Stimulated activated naive CD8-positive, alpha-beta T cell treated with anti-CD3 and anti-CD28 coated beads, Interleukin-15, amount 100 ng/mL, for 72 hours (primary cell): ENCODE measurements at places on chromosomes 3 and 15.

DNA sequence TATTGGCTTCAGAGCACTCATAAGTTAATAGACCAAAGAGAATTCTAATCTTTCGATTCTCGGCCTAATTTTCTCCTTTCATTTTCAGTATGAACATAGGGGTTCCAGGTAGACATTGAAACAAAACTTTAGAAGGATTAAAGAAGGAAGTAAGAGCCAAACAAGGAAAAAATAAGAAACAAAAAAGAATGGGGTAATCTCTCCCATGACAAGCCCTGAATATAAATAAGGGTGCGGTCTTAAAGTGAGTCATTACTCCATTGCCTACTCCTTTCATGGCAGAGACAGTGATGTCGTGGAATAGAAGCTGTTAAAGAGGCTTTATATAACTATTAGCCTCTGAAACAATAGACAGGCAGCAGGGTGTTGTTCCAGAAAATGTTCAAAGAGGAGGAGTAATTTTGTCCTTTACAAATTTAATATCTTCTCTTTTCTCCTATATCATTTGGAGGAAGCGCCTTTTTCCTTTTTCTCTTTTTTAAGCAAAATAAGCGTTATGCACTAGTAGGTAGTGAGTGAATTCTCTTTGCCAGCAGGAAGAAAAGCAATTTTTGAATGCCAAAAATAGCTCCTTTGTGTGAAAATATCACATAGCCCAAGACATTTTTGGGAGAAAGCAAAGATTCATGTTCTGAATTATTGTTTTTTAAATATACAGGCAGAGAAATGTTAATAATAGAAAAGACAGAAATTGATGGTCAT is 607.9 kb upstream of the KCNMB2 start:
- DNase-seq = no peak

- no peak for DNase-seq
Measured at GRCh38 chr3:38245930-38246329, 19.7 kb upstream of the SLC22A13 start.

DNA sequence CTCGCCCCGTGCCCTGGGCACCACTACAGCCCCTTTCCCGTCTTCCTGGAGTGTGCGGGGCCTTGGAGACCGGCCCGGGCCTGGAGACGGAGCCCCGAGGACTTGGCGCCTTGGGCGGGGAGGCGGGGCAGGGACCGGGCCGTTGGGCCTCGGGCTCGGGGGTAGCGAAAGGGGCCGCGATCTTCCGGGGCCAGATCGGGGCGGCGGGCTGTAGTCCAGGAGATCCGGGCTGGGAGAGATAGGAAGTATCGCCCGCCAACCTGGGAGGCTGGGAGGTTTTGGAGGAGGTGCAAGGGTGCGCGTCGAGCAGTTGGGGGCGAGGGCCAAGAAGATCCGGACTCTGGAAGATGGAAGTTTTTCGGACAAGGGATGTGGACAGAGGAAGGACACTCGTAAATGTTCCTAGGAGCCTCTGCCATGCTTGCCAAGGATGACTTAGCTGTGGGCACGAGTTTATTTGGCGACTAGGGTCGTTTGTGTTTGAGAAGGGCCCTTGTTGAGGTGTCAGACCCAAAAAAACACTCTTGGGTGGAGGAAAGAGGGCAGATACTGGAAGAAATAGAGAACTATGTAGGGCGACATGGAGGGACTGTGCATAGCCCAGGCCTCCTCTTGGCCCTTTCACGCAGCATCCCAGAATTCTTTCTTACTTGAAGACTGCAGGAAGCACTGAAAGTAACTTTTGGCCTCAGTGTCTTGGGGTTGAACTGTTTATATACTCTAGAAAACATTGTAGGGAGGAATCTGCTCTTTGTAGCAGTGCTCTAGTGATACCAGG is 712 bp downstream of the RTF1 start:
- no peak for DNase-seq

DNA sequence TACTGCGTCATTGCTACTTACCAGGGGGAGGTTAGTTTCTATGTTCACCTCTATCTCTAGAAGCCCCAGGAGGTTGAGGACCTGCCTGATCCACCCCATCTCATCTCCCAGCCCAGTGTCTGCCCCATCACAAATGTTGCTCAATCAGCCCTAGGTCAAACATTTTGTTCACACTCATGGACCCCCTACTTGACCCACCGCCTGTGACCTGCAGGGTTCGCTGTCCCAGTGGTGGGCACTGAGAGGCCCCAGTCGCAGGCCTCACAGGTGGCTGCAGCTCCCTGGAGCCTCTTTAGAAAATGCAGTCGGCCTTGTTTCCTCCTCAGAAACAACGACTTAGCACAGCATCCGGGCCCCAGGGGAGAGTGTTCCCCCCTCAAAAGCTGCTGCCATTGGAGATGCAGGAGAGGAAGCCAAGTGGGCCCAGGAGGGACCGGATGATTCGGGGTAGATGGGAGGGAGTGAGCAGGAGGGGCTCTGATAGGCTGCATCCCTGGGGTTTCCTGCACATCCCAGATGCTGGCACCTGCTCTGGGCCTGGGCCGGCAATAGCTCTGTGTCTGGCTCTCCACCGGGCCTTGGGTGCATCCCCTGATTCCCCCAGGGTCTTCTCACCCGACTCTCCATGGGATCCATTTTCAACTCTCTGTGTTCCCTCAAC is 18.4 kb upstream of the INSYN1 start:
- no peak for DNase-seq

GRCh38 chr15:73946046-73946721 is 19.9 kb downstream of the LOXL1 start:
- DNase-seq = no peak

DNA sequence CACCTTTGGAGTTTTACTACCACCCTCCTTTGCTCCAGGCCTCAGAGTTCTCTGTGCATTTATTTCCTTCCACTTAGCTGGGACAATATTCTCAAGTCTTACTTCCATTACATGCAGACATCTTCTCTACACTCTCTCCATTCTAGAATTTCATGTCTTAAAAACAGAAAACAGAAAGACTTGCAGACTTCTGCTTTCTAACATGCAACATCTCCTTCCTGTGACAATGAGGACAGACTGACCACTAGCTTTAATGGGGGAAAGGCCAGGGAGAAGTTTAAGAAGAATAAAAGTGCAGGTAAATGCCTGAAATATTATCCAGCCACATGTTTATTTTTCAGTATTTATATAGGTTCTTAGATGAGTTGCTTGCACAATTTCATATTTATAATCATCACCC is 17.1 kb upstream of the CSTA start:
- DNase-seq = no peak

- no peak for DNase-seq
Measured at GRCh38 chr3:132344666-132345280, 27.6 kb downstream of the ACP3 start.

- DNase-seq = no peak
Measured at GRCh38 chr3:50575372-50575771, 6.0 kb downstream of the HEMK1 start.

GRCh38 chr3:172560026-172560425 is 36.8 kb upstream of the TNFSF10 start:
- no peak for DNase-seq

DNA sequence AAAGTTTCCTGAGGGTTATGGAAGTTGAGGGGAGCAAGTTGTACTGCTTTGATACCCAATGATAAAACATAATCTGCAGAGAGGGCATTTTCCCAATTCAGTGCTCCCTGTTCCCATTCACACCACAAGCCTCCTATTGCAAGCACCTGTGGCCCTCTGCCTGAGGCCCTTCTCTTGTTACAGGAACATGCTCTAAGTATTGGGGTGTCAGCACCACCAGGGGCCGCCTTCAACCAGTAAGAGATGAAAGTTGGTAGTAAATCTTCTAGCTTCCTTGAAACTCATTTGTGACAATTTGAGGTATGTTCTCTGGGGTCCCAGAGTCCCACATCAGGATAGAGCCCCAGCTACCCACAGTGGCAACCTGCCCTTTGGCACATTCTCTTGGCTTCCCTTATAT is 265.4 kb upstream of the ARHGEF26 start:
- no peak for DNase-seq

GRCh38 chr15:87228460-87228859 is 1028.1 kb downstream of the NTRK3 start:
- no peak for DNase-seq

DNA sequence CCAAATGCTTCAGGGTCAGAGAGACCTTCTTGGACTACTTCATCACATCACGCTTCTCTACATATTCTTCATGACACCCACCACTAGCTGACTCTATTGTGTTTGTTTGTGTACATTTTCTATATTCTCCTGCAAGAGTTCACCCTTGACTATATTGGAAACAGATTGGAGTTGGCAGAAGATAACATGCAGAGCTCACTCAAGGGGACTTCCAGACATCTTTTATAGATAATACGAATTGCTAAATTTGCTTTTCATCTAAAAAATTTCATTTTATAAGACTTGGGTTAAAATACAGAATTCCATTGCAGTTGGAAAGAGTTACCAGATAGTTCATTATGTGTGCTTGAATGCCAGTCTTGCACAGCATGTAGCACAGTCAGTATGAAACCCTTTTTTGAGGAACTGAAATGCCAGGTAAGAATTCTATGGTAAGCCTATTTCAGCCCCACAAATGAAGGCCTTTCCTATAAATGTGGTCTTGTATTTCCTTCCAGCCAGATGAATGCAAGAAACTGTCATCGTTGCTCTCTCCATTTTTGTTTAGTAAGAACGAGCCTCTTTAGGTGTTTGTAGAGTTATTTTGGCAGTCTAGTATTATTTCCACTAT is 177.6 kb downstream of the GHSR start:
- DNase-seq = no peak

GRCh38 chr3:101879102-101879501 is 29.8 kb downstream of the NFKBIZ start:
- no peak for DNase-seq

- DNase-seq = no peak
Measured at GRCh38 chr3:119481079-119481478, 12.3 kb downstream of the POGLUT1 start.

DNA sequence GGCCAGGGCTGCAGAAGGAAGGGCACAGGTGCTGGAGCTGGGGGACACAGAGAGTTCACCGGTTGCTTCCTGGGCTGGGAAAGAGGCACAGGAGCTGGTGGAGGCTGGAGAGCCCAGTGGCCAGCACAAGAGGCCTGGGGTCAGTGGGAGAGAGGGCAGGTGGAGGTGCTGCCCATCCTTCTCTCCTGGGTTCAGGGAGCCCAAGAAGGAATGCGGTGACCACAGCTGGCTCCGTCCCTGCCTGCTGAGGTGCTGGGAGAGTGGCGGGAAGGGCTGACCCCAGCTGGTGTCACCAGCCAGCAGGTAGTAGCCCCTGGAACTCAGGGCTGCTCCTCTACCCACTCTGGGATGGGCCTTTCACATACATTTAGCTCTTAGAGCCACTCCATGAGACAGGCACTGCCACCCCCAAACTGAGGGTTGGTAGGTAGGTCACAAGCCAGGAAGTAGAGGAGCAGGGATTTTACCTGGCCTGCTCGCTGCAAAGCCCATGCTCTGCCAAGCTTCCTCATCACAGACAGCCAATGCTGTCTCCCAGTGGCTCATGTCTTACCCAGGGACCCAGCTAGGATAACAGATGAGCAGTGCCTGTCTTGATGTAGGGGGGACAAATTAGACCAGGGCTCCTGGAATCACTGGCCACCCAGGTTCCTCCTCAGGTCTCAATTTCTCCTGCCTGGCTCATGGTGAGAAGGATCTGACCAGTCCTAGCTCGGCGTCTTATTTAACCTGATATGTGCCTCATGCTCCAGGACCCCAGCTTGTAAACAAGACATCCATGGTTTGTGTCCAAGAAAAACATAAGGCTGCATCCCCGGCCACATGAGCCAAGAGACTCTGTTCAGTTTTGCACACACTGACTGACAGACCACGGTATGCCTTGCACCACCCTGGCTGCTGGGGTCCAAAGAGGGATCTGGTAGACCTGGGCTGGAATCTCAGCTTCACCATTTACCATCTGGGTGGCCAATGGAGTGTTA is 119.2 kb downstream of the CORO2B start:
- DNase-seq = no peak

DNA sequence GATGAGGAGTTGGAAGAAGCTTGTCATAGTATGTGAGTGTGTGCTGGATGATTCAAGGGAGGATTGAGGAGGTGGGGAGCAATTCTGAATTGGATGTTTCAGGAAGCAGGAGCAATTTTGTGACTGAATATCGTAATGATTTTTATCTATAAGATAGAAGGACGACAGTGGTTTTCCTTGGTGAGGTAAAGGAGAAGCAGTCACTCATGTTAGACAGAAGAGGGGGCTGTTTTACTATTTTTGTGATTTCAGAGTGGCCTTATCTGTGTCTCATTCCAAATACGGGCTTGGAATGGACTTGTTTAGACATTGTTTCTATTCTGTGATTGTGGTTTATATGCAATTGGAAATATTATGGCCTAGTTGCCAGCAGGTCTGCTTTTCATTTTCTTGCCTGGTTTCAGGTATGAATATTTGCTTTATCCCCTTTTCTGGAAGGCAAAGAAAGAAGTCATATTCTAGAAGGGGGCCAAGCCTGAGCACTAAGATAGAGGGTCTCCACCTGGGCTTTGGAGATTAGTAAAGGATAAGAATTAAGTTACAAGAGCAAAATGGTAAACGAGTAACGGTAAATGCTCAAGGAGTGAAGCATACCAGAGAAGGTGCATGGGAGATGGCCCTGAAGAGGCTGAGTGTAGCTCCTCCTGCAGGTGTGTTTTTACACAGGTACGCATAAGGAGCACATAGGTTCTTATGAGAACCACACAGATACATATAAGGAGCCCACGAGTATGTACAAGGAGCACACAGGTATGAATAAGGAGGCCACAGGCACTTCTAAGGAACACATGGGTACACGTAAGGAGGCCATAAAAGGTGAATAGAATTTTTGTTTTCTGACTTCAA is 124.6 kb upstream of the KCNAB1 start:
- no peak for DNase-seq

- no peak for DNase-seq
Measured at GRCh38 chr3:73796382-73796781, 171.6 kb upstream of the PDZRN3 start.

GRCh38 chr3:106811376-106811775 is 565.9 kb upstream of the CCDC54 start:
- DNase-seq = no peak

- DNase-seq = no peak
Measured at GRCh38 chr3:62241279-62241678, 132.1 kb downstream of the FEZF2 start.

DNA sequence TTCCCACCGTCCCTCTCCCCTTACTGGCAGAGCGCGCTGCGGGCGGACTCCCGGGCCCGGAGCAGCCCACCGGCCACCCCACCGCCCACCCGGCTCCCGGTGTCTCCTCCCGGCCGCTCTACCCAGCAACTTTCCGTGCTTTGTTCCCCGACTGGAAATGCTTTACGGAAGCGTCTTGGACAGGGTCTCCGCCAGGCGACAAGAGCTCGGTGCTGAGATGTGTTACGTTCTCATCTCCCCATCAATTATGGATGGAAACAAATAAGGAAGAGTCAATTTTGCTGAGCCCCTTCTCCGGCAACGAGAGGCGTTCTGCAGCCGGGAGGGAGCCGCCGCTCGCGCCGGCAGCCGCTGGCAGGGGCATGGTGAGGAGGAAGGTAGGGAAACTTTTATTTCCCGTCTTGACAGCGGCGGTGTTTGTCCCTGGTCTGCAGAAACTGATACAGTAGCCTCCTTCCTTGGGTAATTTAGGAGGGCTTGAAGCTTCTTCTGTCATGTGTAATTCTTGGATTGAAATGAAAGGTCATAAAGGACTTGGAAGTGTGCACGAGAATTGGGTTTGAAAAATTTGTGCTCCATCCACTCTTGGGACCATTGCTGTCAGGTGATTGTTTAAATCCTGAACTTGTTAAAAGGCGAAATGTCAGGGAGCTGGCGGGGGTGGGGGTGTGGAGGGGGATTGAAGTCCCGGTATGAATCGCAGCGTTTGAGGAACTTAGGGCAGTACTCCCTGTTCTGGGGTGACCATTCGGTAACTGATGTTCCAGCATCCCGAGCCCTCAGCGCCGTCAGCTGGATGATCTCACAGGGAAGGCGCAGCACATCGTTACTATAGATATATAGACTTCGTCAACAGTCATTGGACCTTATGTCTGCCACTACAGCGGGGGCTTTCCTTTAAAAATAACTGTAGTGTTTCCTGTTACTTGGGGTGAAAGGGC is 1.5 kb downstream of the SEMA6D start:
- DNase-seq = no peak
